Ovary (tissue), 10 donors: ENCODE measurements at places on chromosomes 13 and 19.

DNA sequence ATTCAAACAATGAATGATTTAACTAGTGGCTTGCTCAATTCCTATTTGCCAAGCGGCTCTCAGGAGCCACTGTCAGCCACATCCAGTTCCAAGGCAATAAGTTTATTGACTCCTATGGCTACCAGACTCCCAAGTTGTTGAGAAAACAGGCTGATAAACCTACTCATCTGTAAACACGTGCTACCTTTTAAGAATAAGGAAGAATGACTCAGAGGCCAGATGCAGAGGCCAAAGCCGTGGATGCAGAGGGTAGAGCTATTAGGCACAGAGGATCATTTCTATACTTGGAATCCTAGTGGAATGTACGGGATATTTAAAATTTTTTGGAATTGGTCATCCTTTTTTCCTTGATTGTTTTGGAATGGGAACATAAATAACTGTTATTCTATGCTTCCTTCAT, 1921.1 kb downstream of the OLFM4 start:
- DNase-seq = no peak
- no peak overlapping the region for H3K27ac ChIP-seq
- no peaks in the 10 kb centered on the region for H3K36me3 ChIP-seq
- H3K4me1 ChIP-seq = no peaks in the 10 kb centered on the region
- H3K27me3 ChIP-seq = no peaks in the 10 kb centered on the region
- H3K4me3 ChIP-seq = no peak overlapping the region

GRCh38 chr13:44540761-44541434, 35.2 kb downstream of the TSC22D1 start:
- H3K4me3 ChIP-seq = no peak overlapping the region
- no peaks in the 10 kb centered on the region for H3K27me3 ChIP-seq
- H3K27ac ChIP-seq = no peak overlapping the region
- DNase-seq = no peak
- no peaks in the 10 kb centered on the region for H3K36me3 ChIP-seq
- H3K4me1 ChIP-seq = no peaks in the 10 kb centered on the region

GRCh38 chr13:21894703-21895699, 224.1 kb downstream of the FGF9 start:
- DNase-seq = no peak
- H3K27me3 ChIP-seq = no peaks in the 10 kb centered on the region
- no peaks in the 10 kb centered on the region for H3K4me1 ChIP-seq
- no peak overlapping the region for H3K27ac ChIP-seq

GRCh38 chr13:39952249-39953233, 297.1 kb downstream of the COG6 start:
- DNase-seq = no peak
- H3K27ac ChIP-seq = no peak overlapping the region
- no peak overlapping the region for H3K4me3 ChIP-seq
- no peaks in the 10 kb centered on the region for H3K36me3 ChIP-seq
- H3K27me3 ChIP-seq = no peaks in the 10 kb centered on the region

GRCh38 chr13:94329754-94330551, 149.5 kb downstream of the DCT start:
- no peaks in the 10 kb centered on the region for H3K27me3 ChIP-seq
- no peak overlapping the region for H3K4me3 ChIP-seq
- H3K4me1 ChIP-seq = peaks cover 18% of the 10 kb centered on the region

DNA sequence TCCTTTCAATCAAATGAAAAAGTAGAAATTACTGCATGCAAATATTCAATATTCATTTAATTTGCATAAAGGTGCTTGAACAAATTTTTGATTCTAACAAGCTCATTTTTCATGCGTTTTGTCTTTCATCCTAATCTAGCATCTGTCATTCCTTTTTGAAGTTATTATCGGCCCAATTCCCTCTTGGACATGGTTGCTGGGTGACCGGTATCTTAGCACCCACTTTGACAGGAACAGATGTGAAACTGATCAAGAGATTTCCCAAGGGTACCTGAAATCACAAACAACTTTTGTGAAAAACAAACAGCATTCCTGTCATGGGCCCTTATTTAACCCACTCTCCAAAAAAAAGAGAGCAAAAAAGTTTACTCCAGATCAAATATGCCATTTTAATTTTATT, 13.3 kb downstream of the DACH1 start:
- no peak for DNase-seq
- no peaks in the 10 kb centered on the region for H3K27me3 ChIP-seq
- H3K36me3 ChIP-seq = no peaks in the 10 kb centered on the region
- H3K4me1 ChIP-seq = no peaks in the 10 kb centered on the region

- peaks cover 27% of the 10 kb centered on the region for H3K4me1 ChIP-seq
- peak overlapping the region; percentile 10 for H3K4me3 ChIP-seq
- no peaks in the 10 kb centered on the region for H3K27me3 ChIP-seq
- peak overlapping the region; percentile 86 for H3K27ac ChIP-seq
- peak; percentile 83 for DNase-seq
- no peaks in the 10 kb centered on the region for H3K36me3 ChIP-seq
These were observed 33.8 kb downstream of the COL4A2 start for GRCh38 chr13:110340812-110341444.

GRCh38 chr13:21898459-21898858, 227.6 kb downstream of the FGF9 start:
- no peak for DNase-seq
- no peaks in the 10 kb centered on the region for H3K27me3 ChIP-seq
- H3K36me3 ChIP-seq = no peaks in the 10 kb centered on the region
- no peak overlapping the region for H3K4me3 ChIP-seq

DNA sequence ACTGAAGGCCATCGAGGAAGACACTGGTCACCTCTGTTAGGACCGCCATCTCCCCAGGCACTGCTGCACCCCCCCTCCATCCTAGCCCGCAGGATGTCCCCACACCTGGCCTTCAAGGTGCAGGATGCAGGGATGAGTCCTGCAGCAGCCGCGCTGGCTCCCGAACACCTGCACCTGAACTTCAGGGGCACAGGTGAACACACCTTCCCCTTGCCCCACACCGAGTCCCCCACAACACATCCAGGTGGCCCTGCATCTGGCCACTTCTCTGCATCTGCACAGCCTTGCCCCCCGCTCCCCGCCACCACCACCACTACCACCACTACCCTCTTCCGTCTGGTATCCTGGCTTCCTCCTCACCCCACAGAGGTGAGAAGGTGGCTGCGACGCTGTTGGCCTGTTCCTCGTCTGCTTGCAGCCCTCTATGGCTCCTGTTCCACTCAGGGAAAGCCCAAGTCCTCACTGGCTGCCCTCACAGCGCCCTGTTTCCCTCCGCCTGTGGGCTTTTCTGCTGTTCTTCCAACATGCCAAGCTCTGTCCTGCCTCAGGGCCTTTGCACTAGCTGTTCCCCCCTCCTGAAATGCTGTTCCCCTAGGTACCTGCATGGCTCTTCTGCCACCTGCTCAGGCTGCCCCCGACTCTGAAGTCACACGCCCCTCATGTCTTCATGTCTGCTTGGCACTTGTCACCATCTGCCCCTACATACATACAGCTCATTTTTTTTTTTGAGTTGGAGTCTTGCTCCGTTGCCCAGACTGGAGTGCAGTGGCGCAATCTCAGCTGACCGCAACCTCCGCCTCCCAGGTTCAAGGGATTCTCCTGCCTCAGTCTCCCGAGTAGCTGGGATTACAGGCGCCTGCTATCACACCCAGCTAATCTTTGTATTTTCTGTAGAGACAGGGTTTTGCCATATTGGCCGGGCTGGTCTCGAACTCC, 1.4 kb upstream of the CERS1 start:
- H3K27me3 ChIP-seq = no peaks in the 10 kb centered on the region
- H3K4me1 ChIP-seq = peaks cover 4% of the 10 kb centered on the region
- H3K36me3 ChIP-seq = no peaks in the 10 kb centered on the region
- DNase-seq = no peak
- H3K4me3 ChIP-seq = no peak overlapping the region

- no peak for DNase-seq
- no peaks in the 10 kb centered on the region for H3K27me3 ChIP-seq
- H3K4me1 ChIP-seq = no peaks in the 10 kb centered on the region
- H3K4me3 ChIP-seq = no peak overlapping the region
- H3K27ac ChIP-seq = no peak overlapping the region
- H3K36me3 ChIP-seq = no peaks in the 10 kb centered on the region
These were observed 70.2 kb downstream of the SPACA7 start for GRCh38 chr13:112446347-112446861.

DNA sequence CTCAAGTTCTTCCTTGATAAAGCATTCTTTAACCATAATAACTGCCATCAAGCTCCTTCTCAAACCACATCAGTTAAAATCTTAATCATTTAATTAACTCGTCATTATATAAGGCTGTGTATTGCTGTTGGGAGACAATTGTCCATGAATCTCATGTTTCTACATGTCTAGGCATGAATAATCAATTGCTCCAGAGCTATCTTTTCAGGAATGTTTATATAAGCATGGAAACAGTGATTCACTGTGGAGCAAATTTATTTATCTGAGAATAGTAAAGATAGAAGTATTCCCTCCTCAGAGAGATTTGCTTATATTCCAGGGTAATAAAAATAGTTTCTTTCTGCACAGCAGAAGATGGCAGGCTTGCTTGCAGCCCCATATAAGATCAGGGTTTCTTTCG, 71.1 kb downstream of the CBY2 start:
- H3K27me3 ChIP-seq = no peaks in the 10 kb centered on the region
- no peaks in the 10 kb centered on the region for H3K4me1 ChIP-seq
- no peak overlapping the region for H3K27ac ChIP-seq

DNA sequence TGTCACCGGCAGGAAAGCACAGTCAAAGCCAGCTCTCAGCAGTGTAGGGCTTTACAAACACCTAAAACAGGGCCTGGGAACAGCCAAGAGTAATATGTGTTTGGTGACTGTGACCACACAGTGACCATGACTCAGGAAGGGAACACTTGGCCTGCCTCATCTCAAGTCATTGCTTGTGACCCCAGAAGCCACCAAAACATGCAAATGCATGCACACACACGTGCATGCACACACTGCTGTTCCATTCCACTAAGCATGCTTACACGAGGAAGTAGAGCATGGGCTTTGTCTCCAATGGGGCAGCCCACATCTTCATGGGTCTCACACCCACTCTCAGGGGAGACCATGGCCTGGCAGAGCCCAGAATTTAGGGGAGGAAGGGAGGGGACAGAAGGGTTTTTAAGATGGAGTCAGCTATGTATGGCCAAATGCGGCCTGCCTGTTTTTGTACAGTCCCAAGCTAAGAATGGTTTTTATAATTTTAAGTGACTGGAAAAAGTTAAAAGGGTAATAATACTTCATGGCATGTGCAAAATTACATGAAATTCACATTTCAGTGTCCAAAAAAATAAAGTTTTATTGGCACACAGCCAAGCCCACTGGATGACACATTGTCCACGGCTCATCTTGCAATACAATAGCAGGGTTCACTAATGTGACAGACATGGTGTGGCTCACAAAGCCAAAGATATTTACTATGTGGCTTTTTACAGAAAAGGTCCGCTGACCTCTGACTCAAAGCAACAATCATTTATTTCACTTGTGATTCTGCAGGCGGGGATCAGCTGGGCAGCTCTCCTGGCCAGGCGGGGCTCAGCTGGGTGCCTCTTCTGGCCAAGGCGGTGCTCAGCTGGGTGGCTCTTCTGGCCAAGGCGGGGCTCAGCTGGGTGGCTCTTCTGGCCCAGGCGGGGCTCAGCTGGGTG, 17.3 kb downstream of the ZFR2 start:
- H3K4me3 ChIP-seq = no peak overlapping the region
- H3K27me3 ChIP-seq = no peaks in the 10 kb centered on the region
- DNase-seq = no peak
- no peaks in the 10 kb centered on the region for H3K36me3 ChIP-seq

- no peaks in the 10 kb centered on the region for H3K36me3 ChIP-seq
- peaks cover 5% of the 10 kb centered on the region for H3K4me1 ChIP-seq
- no peak for DNase-seq
- no peak overlapping the region for H3K4me3 ChIP-seq
- no peaks in the 10 kb centered on the region for H3K27me3 ChIP-seq
- H3K27ac ChIP-seq = no peak overlapping the region
These were observed 1.1 kb upstream of the MRI1 start for GRCh38 chr19:13763265-13763664.

GRCh38 chr13:104798486-104798885, 1732.3 kb upstream of the SLC10A2 start:
- no peaks in the 10 kb centered on the region for H3K27me3 ChIP-seq
- H3K4me1 ChIP-seq = no peaks in the 10 kb centered on the region
- no peak overlapping the region for H3K27ac ChIP-seq
- no peaks in the 10 kb centered on the region for H3K36me3 ChIP-seq

DNA sequence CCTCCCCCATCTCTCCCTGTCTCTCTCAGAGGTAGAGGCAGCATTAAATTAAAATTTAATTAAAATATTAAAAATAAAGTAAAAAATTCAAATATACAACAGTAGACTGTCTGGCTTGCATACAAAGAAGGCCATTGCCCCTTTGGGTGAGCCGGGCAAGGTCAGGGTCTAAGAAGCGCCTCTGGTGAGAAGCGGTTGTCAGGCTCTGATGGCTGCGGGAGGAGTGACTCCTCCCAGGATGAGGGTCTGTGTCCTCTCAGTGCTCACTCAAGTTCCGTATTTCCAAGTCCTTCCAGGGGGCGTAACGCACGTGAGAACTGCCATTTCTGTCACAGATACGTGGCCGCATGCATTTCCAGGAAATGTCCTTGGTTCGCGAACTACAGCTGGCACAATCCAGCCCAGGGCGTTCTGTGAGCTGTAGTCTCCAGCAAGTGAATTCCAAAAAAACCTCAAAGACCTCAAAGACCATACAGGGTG, 737 bp upstream of the ZNF181 start:
- H3K27me3 ChIP-seq = no peaks in the 10 kb centered on the region
- peaks cover 19% of the 10 kb centered on the region for H3K4me1 ChIP-seq
- DNase-seq = no peak
- H3K4me3 ChIP-seq = peak overlapping the region; percentile 70

DNA sequence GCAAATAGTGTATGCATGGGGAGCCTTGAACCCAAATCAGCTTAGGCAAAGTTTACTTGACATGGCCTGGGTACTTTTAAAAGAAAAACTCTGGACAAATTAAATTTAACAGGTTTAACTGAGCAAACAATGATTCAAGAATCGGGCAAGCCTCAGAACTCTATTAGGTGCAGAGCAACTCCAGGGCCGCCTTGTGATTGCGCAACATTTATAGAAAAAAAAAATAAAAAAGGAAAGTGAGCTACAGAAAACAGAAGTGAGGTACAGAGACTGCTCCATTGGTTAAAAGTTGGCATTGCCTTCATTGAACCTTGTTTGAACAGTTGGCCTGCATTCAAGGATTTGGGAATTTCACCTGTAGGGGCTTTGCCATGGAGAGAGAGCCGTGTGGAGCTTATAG, 421.0 kb upstream of the TSHZ3 start:
- no peaks in the 10 kb centered on the region for H3K27me3 ChIP-seq
- no peaks in the 10 kb centered on the region for H3K36me3 ChIP-seq
- DNase-seq = no peak

GRCh38 chr19:8088752-8089663, 36.4 kb downstream of the CCL25 start:
- H3K27me3 ChIP-seq = no peaks in the 10 kb centered on the region
- H3K36me3 ChIP-seq = no peaks in the 10 kb centered on the region
- DNase-seq = no peak
- H3K4me1 ChIP-seq = no peaks in the 10 kb centered on the region
- no peak overlapping the region for H3K4me3 ChIP-seq
- no peak overlapping the region for H3K27ac ChIP-seq
